Hematopoietic multipotent progenitor cell treated with erythropoietin and hydrocortisone succinate and interleukin-3 and kit ligand, for 6 days (in vitro differentiated cells): ENCODE measurements at places on chromosomes 11 and 22.

- DNase-seq: no peak
These were observed 1998.4 kb downstream of the LRRC4C start for GRCh38 chr11:39461066-39461465.

- DNase-seq: no peak
These were observed 8.8 kb downstream of the ARCN1 start for GRCh38 chr11:118581057-118581456.

GRCh38 chr22:24010018-24010391 is 1.1 kb upstream of the CABIN1 start:
- no peak for DNase-seq

DNA sequence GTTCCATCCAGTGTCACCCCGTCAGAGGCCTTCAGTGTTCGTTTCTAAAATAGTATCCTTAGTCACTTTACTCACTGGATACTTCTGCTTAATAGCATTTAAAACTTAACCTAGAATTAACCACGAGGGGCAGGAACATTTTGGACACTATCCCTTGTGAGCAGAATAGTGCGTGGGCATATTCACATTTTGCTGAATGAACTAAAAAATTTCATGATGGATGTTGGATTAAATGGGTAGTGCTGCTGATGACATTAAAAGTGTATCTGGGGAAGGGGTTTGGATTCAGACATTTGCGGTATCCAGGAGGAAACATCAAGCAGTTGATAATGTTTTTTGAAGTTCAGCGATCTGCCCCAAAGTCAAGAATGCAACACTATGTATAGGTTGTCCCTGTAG is 750 bp upstream of the NAT10 start:
- no peak for DNase-seq

DNA sequence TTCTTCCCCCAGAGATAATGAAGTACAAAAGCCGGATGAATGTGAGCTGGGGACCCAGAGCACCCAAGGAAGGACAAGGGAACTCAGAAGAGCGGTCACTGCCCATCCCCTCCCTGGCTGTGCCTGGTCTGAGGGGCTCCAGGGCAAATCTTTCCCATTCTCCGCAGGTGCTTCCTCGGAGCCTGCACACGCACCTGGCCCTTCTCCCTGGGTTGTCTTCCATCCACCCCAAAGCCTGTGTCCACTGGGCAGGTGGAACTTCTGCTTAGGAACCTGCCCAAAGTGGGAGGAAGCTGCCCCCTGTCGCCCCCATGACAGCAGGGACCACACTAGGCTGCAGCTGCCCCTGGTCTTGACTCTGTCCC is 121.0 kb upstream of the FGF3 start:
- no peak for DNase-seq
